ENCODE measurements at places on chromosomes 4 and X.

- no peak for DNase-seq
Measured at GRCh38 chr4:24957886-24958285, 45.0 kb upstream of the CCDC149 start.

GRCh38 chrX:56761167-56761566 is 32.1 kb downstream of the NBDY start:
- DNase-seq, result no peak

GRCh38 chr4:97670703-97671269 is 472.5 kb downstream of the STPG2 start:
- DNase-seq, result no peak

- DNase-seq, result no peak
Measured at GRCh38 chr4:118322831-118323502, 29.8 kb downstream of the PRSS12 start.

- DNase-seq, result no peak
Measured at GRCh38 chrX:133474574-133474973, 59.3 kb upstream of the GPC4 start.

- no peak for DNase-seq
Measured at GRCh38 chr4:44859477-44859876, 133.1 kb upstream of the GNPDA2 start.

GRCh38 chr4:181860668-181861067 is 382.5 kb upstream of the TENM3 start:
- no peak for DNase-seq

- DNase-seq, result no peak
Measured at GRCh38 chr4:153741541-153741940, 18.3 kb downstream of the RNF175 start.

DNA sequence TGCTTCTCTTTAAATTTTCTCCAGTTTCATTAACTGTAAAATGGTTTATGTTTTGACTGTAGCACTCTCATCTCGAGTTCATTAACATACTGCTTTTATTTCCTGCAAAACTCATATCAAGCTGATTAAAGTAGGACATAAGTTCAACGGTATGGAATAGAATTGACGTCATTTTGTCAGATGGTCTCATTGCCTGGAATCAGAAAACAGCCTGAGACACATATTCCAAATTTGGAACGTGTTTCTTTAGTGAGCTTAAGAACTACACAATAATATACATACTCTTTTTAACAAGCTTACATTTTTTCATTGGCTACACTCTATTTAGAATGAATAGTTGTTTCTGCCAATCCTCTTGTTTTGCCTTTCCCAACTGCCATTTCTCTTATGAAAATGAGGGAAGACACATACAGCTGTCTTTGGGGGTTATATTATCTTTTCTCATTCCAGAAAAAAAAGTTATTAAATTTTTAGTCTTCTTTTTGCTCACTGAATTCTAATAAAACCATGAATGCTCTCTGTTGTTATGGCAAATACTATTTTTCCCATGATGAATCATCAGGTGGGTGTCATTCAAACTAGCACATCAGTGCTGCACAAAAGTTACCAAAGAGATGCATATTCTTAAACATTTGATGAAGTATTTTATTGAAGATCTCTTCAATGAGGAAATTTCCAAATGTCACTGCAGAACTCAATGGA is 162.8 kb downstream of the GABRB1 start:
- DNase-seq, result no peak

DNA sequence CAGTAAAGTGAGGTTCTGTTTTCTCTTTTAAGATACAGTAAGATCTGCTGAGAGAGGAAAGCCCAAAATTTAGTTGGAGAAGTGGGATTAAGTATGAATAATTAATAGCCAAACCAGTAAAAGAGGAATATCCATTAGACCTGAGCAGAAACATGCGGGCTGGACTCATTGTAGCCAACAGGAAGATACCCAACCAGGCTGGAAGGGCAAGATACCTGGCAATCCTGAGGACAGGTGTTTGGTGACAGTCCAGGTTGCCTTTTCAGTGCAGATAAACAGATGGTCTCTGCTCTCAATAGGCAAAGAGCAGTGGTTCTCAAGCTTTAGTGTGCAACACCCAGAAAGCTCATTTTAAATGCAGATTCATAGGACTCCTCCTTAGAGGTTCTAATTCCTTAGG is 980.8 kb upstream of the GRID2 start:
- no peak for DNase-seq

DNA sequence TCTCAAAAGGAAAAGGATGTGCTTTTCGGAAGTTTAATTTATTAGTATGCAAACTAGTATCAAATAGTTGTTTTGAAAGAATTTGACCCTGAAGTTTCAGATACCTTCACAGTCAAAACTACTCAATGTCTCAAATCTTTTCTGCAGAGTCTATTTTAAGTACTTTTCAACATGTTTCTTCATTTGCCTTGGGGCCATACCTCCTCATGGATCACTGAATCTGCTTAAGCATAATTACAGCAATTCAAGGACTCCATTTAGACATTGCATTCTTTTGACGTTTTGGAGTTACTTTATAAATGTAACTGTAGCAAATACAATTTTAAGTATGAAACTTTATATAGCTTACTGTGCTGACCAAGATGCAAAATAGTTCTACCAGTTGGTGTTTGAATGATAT is 25.5 kb downstream of the PALLD start:
- no peak for DNase-seq

GRCh38 chrX:150489359-150490015 is 78.9 kb upstream of the MTM1 start:
- DNase-seq, result no peak

DNA sequence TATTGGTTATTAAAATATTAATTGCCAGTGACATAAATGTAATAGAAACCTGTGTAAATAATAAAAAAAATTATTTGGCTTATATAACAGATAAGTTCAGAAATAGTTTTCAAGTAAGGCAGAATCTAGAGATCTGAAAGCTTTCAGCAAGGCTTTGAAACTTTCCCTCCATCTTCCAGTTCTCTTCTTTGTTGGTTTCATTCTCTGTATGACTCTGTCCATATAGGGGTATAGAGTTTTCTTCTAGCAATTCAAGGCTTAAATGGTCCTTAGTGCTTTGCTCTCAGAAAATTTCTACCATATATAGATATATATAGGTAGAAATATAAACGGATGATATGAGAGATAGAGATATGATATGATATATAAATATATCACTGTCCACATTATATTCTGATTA is 160.5 kb upstream of the GABRA2 start:
- DNase-seq, result no peak

DNA sequence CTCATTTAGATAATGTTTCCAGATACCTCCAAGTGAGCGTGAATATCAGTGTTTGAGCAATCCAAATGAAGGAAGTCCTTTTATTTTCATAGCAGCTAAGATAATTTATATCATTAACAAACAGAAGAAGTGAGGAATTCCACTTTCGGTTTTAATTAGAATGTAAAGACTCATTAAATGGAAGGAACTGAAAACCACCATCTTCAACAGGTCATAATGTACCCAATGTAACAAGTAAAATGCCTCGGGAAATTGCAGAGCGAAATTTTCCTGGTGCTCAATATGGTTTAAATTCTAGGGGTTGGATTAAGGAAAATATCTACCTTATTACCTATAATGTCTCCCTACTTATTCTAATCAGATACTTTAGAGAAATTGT is 33.9 kb upstream of the SLC9A7 start:
- DNase-seq, result no peak

- no peak for DNase-seq
Measured at GRCh38 chr4:149031399-149031798, 589.2 kb upstream of the NR3C2 start.

DNA sequence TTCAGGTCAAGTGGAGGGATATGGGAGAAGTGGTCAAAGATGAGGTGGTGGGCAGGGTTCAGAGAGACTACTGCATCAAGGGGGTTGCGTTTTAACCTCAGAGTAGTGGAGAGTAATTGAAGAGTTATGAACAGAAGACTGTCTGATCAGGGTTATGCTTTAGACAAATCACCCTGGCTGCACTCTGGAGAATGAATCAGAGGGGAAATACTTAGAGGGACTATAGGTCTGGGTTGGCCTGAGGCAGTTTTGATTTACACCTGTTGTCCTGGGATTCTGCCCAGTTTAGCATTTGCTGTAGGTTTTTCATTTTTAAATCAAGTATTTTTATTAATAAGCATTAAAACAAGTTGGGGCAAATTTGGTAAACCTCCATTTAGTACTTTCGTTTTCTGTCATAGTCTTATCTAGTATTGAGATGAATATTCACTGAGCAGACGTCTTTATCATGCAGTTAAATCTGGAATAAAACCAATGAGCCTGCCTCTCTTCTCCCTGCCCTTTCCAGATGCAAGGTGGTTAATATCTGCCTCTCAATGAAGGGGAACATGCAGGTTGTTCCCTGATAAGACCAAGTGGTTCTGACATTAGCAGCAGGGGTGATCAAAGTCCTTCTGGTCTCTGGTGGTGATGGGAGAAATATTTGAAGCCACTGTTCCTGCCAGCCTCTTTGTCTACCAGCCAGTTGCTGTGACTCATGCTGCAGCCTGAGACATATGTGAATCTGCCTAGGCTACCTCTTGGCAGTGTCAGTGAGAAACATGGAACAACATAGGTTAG is 116.0 kb upstream of the RPS6KA3 start:
- DNase-seq, result no peak

- DNase-seq, result no peak
Measured at GRCh38 chrX:96433409-96434077, 251.1 kb upstream of the DIAPH2 start.

- DNase-seq, result no peak
Measured at GRCh38 chr4:181503687-181504390, 739.4 kb upstream of the TENM3 start.

DNA sequence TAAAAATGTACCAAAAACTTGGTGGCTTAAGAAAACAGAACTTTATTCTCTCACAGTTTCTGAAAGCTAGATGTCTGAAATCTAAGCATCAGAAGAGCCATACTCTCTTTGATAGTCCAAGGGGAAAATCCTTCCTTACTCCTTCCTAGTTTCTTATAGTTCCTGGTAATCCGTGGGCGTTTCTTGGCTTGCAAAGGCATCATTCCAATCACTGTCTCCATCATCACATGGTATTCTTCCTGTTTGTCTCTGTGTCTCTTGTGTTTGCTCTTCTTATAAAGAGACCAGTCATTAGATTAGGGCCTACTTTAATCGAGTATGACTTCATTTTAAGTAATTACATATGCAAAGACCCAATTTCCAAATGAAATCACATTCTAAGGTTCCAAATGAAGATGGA is 118.9 kb upstream of the FSTL5 start:
- no peak for DNase-seq

DNA sequence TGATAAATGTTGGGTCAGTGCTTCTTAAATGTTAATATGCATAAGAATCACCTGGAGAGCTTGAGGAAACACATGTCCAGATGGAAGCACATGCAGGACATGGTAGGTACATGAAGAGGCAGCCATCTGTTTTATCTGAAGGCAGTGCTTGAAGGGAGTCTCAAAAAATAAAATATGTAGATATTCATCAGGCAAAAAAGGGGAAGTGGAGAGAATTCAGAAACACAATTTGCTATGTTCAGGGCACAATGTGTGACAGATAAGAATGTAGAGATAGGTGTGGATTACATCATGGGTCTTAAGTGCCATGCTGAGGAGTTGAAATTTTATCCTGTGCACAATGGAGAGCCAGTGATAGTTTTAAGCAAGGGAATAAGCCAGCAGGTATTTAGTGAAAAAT is 59.6 kb upstream of the CASK start:
- no peak for DNase-seq

GRCh38 chrX:19772096-19772821 is 115.1 kb downstream of the SH3KBP1 start:
- no peak for DNase-seq

GRCh38 chr4:53119680-53120079 is 246.2 kb downstream of the SCFD2 start:
- no peak for DNase-seq

DNA sequence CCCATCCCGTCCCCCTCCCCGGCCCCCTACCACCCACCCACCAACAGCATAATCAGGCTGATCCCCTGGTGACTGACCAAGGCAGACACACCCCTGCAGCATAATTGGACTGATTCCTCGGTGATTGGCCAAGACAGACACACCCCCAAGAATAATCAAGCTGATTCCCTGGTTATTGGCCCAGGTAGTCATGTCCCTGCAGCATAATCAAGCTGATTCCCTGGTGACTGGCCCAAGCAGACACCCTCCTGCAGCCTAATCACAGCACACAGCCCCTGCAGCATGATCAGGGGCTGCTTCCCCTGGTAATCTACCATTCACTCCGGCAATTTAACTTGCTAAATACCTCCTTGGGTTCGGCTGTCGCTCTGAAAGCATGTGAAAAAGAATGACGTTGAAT is 47.5 kb upstream of the STS start:
- DNase-seq, result no peak

- no peak for DNase-seq
Measured at GRCh38 chr4:23837371-23837770, 52.5 kb downstream of the PPARGC1A start.

GRCh38 chr4:18020145-18020670 is 1.3 kb downstream of the LCORL start:
- no peak for DNase-seq

GRCh38 chr4:155033604-155034003 is 174.8 kb upstream of the NPY2R start:
- DNase-seq, result no peak

DNA sequence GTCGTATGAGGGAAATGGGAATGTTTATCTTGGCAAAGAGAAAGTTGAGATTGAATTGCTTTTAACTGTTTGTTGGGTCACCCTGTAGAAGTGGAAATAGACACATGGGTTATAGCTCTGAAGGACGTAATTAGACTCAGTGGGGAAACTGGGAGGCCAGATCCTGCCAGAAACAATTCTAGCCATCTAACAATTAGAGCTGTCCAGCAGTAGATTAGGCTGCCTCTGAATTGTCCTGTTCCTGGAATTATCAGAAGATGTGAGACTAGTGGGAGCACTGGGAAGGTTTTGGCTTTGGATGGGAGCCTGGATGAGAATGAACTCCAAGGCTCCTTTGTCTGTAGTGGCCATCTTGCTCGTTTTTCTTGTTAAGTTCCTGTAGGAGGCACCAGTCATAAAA is 61.9 kb upstream of the IGFBP7 start:
- no peak for DNase-seq

DNA sequence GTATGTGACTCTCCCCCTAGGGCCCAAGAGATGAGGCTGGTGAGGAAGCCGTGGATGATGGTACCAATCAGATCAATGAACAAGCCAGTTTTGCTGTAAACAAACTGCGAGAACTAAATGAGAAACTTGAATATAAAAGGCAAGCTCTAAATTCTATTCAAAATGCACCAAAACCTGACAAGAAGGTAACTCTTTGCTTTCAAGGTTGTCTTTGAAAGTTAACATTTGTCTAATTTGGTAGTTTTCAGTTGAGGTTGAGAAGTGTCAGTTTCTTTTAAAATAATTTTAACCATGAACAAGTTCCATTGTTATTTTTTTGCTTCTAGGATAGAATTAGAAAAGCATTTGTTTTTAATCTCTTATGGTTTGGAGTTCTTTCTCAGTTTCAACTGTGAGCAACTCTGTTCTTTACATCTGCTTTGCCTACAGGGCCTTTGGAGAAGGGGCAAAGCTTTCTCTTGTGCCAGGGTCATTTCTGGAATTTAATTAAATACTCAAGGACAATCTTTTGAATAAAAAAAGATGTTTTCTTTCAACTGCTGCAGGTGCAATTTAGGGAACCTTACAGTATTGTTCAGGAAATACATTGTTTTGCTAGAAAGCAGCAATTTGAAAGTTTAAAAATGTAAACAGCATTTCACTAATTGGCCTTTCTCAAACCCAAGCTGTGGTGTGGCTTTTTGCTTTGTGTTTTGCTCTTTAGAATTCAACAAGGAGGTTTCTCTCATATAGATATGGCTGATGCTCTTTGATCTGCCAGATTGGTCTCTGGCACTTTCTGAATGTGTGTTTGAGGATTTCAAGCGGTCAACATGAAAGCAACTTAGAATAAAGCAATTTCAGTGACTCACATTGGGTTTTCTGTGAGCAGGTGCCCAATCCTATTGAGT is 62.9 kb downstream of the LRP2BP start:
- no peak for DNase-seq

Data from bone marrow (tissue), 2 donors.